ENCODE measurements at places on chromosomes 12 and 14. TPM values are rescaled to one million over a fixed set of nuclear protein-coding genes. Genes with fewer than 3 reads are reported as not detected.

DNA sequence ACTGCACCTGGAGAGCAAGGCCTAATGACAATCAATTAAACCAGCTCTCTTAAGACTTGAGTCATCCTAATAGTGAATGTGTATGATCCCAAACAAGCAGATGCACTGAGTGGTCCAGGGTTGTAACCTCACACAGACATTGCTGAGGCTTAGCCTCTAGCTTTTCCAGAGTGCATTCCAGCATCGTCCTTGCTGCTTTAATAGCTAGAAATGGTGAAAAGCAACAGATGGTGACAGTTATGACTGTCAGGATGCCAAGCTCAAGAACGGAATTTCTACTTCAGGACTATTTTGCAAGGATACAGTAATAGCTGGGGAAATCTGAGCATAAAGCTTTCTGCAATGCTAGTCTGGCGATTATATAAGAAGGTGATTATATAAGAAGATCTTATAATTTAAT, 34.6 kb downstream of the PTPRR start:
- no peak for DNase-seq

DERA gene
- total RNA-seq, result 44.3 TPM

GRCh38 chr12:127620735-127621355, 646.1 kb upstream of the TMEM132C start:
- DNase-seq, result no peak

GPD1 gene
- 8.5 TPM for total RNA-seq

SMIM41 gene
- not detected for total RNA-seq

DNA sequence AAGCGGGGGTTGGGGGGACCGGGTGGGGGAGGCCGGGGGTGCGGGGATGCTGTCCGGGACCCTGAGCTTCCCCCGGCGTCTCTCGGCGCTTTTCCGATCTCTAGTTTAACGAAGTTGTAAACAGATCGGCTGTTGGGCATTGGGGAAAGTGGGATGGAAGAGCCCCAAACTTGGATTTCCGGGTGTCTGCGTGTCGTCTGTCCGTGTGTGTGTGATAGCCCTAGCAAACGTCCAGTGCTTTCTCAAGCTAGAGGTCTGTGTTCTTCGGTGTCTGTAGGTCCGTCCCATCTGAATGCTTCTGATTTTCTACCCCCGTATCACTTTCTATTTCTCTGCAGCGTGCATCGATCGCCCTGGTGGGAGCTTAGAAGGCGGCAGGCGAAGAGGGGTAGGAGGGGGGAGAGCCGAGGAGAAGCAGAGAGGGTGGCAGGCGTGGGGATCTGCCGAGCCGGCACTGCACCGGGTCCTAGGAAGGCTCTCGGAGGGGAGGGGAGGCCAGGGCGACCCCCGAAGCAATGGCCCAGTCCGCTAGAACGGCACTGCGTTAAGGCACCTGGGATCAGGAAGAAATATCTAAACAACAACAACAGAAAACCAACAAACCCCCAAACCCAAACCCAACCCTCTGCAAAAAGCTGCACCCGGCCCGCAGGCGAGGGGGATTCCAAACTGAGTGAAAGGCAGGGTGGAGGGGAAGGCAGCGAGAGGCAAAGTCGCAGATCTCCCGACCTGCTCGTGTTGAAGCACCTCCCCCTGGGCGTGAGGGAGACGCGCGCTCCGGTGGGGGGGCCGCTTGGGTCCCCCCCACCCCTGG, 1.0 kb downstream of the KCNA1 start:
- DNase-seq, result no peak

- DNase-seq, result no peak
These were observed 118.2 kb upstream of the TMCC3 start for GRCh38 chr12:94768398-94769046.

Data from heart left ventricle (tissue), 16 donors.